Left kidney (tissue), 8 donors: ENCODE measurements at places on chromosomes 11 and 22.

GRCh38 chr11:105149477-105149876, 9.9 kb upstream of the CARD18 start:
- DNase-seq: no peak

DNA sequence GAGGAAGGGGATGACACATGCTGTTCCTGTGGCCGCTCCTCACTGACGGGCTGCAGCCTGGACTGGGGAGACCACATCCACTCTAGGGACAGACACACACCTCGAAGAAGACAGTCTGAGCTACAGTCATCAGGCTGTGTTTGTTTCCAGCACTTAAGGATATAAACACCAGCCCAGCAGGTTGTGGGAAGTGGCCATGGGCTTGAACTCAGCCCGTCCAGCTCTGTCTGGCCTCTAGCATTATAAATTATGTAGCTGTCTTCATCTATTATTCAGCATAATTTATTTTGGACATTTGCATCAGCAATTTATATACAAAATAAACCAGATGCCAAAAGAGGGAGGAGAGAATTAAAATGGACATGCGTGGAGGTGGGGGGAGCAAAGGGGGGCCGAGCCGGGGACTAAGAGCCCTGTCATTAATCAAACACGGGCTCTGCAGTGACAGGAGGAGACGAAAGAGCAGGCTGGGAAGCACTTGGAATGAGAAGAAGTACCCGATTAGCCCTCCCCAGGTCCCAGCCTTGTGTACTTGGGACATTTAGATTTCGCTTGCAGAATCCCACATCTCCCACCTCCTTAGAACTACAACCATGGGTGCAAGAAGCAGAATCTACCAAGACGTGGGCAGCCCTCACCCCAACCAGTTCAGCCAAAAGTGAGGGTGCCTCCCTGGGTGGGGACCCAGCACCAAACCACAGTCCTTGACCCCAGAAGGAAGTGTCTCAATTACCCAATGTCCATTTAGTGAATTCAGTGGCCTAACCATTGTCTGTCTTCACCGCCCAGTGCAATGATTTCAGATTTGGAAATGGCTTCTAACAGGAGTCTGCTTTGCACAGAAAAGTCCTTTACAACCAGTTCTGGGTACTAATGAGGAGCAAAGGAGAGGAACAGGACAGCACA, 309.6 kb downstream of the OPCML start:
- DNase-seq: no peak

DNA sequence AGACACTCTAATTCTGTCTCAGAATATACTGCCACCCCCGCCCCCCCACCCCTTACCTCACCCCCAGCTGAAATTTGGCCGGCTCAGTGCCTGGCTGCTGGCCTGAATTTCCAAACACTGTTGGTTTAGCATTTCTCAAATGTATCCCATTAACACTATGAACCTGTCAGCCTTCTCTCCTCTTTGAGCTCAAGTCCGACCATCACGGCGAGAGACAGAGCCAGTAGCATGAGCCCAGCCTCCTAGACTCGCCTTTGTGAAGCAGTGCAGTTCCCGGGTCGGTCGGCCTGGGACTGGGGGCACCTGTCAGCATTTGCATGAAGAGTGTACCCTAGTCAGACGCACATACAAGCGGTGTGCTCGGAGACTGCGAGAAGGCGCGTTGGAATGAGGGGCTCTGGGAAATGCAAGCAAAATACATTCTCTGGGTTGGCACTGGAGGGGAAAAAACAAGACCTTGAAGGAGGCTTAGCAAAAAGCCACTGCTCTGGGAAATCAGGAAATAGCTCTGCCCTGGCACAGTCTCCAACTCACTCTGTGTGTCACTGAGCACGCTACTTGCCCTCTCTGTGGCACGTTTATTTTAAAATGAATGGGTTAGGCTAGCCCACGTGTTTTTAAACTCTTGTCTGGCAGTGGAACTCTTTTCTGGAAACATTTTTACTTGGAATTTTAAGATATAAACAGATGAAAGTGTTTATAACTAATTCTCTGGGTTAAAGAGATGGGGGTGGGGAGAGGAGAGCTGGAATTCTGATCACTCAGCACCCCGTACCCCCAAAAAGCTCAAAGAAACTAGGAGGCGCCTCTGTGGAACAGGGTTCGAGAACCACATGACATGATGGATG, 108.3 kb downstream of the TIMP3 start:
- DNase-seq: no peak

- DNase-seq: no peak
Measured at GRCh38 chr11:34490304-34490703, 23.3 kb downstream of the ELF5 start.
